Left ventricle myocardium superior (tissue), 1 donor: ENCODE measurements at places on chromosomes 5 and 9. TPM values are rescaled to one million over a fixed set of nuclear protein-coding genes. Genes with fewer than 3 reads are reported as not detected.

Gene ADRB2
- 5.4 TPM for total RNA-seq

Gene NR6A1
- 1.9 TPM for total RNA-seq

Gene IRX2
- total RNA-seq = 3.1 TPM

Gene CDC20B
- not detected for total RNA-seq

Gene PCDHA10
- total RNA-seq = 0.15 TPM

Gene SLC2A6
- 2.4 TPM for total RNA-seq

Gene PCA3
- total RNA-seq = not detected

Gene PCDHGC3
- total RNA-seq = 13.4 TPM

Gene PTGS1
- 3.4 TPM for total RNA-seq

Gene SPATA31A3
- not detected for total RNA-seq

Gene FOXD4L5
- not detected for total RNA-seq

Gene MAP1B
- total RNA-seq = 67.1 TPM

Gene CCDC180
- 2.8 TPM for total RNA-seq

Gene PCDHGA10
- total RNA-seq = 5.3 TPM

Gene ENHO
- 0.40 TPM for total RNA-seq

Gene SPATA31A7
- not detected for total RNA-seq

Gene VCAN
- 16.9 TPM for total RNA-seq

Gene PCDHA3
- total RNA-seq = 0.07 TPM

Gene PTAR1
- total RNA-seq = 24.9 TPM

Gene SETD9
- total RNA-seq = 18.9 TPM

Gene WNT8A
- not detected for total RNA-seq

Gene NEUROG1
- total RNA-seq = not detected
